ENCODE measurements at places on chromosomes 2 and 18.

GRCh38 chr2:104481341-104481740, 372.6 kb upstream of the POU3F3 start:
- no peak for DNase-seq

GRCh38 chr2:138123741-138124140, 159.5 kb downstream of the HNMT start:
- DNase-seq: no peak

DNA sequence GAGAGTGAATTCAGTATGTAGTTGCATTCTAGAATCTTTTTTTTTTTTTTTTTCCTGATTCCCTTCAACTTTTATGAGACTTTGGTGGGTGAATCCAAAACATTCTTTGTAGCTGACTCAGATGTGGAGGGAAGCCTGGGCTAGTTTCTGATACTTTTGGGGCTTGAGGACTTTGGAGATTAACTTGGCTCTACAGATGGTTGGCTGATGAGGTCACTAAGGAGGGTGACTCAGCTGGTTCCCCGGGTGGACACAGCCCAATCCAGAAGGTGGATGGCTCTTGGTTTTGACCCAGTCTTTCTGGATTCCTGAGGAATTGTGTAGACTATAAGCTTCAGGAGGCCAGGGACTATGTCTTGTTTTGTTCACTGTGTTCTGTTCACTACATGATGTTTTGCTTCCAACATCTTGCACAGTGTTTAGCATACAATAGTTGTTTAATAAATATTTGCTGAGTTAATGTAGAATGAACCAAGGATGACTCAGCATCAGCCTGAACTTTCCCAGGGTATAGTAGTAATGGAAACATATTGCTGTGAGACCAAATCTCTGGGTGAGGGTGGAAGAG, 30.5 kb downstream of the LAMA3 start:
- no peak for DNase-seq

GRCh38 chr2:80531319-80531718, 226.8 kb upstream of the LRRTM1 start:
- no peak for DNase-seq

- no peak for DNase-seq
Measured at GRCh38 chr2:159129269-159129668, 157.2 kb downstream of the WDSUB1 start.

DNA sequence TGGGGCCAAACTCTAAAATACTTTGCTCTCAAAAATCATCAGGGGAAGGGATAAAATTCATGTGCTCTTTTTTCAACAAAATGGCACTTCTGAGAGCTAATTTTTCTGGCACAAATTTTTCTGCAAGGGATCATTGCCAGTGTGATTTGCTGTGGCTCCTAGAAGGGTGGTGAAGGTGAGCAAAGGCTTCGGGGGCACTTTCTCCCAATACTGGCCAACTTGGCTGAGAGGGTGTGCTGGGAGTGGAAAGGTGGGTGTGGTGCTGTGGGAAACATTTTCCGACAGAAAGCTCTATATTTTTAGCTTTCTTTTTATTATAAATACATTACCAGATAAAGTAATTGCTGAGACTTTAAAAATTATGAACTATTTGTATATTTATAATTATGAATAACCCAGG, 419 bp downstream of the SMYD1 start:
- no peak for DNase-seq

- no peak for DNase-seq
Measured at GRCh38 chr18:62187543-62188510, 772 bp downstream of the RELCH start.

- DNase-seq: no peak
Measured at GRCh38 chr2:46175419-46175818, 121.8 kb upstream of the EPAS1 start.

DNA sequence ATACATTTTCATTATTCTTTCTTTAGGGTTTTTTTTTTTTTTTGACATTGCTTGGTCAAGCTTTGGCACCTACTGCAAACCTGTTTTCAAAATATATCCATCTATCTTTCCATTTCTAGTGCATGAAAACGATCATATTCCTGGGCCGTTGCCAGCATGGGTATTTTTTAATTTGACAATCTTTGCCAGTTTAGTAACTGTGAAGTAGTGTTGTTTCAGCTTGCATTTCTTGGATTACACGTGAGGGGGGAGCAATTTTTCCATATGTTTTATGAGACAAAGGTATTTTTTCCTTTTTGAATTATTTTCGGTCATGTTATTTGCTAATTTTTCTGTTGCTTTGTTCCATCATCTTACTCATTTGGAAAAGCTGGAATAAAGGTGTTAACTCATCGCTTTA, 40.9 kb downstream of the TSHZ1 start:
- DNase-seq: no peak

DNA sequence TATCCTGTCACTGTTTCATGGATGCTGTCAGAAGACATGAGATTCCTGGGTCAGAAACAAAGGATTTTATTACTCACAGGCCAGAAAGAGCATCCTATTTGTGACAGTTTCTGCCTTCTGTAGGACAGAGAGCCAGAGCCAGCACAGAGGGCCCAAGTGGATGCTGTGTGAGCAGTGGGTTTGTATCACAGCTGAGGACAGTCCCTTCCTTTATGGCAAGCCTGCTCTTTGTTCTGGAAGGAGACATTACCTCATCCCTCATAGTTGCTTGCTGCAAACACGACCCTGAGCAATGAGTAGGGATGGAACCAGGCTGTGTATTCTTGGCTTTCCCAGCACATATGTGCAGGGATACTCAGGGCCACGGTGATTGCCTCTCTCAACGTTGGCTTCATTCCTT, 41.6 kb downstream of the ARHGEF4 start:
- no peak for DNase-seq

DNA sequence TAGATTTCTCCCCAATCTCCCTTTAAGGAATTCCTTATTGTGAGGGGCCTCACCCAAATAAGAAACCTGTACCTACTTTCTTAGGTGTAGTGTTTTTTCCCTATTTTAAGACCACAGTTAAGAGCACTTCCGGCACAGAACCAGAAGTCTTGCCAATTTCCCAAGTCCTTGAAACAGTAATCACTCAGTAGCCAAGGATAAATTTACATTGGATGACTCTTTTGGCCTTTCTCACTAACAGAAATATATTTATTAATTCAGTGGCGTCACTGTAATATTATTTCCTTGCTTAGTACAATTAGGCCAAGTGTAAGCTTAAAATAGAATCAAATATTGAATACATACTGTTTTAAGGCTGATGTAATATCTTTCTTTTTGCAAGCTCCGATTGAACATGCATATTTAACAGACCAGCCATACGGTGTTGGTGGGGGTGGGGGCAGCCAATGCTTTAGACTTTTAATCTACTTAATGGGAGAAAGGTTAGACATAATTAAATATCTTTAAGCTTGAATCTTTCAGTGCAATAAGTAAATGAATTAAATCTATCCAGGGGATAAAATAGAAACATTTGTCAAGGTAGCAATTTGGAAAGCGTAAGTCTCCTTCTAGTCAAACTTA, 50.8 kb upstream of the ITGA6 start:
- DNase-seq: no peak

GRCh38 chr2:113124984-113125855, 2.2 kb upstream of the IL1RN start:
- no peak for DNase-seq

DNA sequence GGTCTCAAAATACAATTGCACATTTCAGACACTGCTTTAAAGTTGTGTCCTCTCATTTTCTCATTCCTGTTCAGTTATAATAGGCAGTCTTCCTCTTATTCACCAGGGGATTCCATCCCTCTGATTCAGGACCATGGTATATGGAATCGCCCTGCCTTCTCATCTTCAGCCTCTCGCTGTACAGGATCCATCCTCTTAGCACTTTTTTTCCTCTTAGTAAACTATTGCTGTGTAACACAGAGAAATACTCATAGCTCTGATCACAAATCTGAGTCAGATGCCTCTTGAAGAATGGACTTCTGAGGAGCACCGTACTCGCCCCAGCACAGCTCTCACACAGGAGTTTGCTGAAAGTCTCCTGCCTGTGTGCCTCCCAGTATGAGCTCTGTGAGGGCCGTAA, 11.3 kb downstream of the RMP24 start:
- DNase-seq: no peak
